Cortex of kidney (tissue), 1 donor: ENCODE measurements at places on chromosomes 3 and 15.

DNA sequence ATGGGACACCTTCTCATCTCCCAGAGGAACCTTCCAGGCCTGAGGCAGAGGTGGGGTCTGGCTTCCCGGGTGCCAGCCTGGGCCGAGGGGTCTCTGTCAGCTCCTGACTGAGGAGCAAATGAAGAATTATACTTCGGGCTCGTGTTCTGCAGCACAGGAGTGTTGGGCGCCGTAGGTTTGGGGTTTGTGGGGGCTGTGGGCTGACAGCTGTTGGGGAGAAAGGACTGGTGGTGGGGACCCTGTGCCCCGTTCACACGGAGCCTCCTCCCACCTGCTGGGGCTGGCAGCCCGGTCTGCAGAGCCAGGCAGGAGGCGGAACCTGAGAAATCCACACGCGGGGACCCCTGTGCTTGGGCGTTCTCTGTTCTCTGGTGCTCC is 59.7 kb downstream of the ADAMTS7 start:
- DNase-seq = no peak

DNA sequence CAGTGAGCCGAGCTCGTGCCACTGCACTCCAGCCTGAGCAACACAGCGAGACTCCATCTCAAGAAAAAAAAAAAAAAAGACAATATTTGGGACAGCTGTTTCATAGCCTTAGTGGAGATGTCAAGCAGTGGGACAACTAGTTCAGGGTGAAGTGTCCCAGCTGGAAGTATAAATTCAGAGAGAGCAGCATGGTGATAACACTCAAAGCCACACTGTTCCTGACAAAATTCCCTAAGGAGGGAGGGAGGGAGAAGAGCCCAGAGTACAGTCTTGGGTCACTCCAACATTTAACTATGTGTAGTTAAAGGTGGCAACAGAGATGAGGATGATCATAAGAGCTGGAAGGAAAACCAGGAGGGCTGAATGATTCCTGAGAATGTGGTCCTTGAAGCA is 21.1 kb upstream of the IP6K2 start:
- no peak for DNase-seq

DNA sequence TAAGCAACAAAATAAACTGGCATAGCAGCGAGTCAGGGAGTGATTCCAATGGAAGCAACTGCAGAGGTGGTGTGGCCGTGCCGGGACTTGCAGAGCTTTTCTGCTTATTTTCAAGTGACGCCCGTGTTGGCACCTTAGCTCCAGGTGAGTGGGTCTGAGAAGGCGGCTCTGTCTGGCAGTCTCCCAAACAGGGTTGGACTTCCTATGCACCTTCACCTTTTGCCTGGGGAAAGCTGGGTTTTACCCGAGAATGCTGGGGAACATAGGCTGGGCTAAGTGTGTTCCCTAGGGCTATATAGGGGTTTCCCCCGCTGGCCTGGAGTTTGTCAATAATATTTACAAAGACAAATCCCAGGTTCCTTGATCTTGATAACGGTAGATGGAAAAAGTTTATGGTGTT is 179.9 kb upstream of the TBL1XR1 start:
- no peak for DNase-seq

DNA sequence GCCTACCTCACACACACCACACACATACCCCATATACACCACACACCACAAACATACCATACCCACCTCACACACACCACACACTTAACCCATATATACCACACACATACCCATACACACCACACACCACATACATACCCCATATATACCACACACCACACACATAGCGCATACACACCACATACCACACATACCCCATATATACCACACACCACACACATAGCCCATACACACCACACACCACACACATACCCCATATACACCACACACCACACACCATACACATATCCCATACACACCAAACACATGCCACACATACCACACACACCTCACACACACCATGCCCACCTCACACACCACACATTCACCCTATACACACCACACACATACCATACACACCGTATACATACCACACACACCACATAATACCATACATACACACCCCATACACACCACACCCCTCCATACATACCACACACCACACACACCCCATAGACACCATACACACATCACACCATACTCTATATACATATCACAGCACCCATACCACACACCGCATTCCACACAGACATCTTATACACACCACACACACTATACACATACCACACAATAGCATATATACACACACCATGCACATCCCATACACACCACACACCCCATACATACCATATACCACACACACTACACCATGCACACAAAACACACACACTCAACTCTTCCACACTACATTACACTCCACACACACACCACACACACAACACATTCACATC is 29.5 kb downstream of the APBA2 start:
- DNase-seq = no peak

- DNase-seq = no peak
Measured at GRCh38 chr3:158106766-158107471, 699 bp upstream of the SHOX2 start.

GRCh38 chr3:58620421-58620820 is 43.2 kb upstream of the FAM107A start:
- no peak for DNase-seq

- no peak for DNase-seq
Measured at GRCh38 chr15:61736790-61737189, 323.5 kb downstream of the VPS13C start.

DNA sequence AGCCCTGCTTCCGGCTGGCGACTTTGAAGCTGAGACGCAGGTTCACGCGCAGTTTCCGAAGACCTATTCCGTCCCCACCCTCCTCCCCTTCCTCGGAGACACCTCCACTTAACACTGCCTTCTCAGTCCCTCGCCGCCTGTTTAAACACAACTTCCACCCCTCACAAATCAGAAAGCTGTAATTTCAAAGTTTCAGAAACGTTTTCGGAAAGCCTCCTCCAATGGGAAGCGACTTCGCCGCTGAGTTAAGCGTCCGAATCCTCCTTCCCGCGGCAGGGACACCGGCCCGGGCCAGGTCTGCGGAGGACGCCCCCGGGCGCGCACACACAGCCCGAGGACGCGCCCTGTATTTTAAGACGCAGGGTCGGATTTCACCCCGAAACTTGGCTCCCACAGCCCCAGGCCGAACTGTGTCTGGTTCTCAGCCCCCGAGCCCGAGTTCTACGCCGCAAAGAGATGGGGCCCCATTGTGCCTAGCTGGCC is 559 bp upstream of the LRRN1 start:
- no peak for DNase-seq

GRCh38 chr3:32502118-32502945 is at the start of gene CMTM6:
Gene CMTM6, minus strand, starts transcription at chr3:32502852. Its CDS starts 107 bp downstream, at chr3:32502745.
- no peak for DNase-seq

DNA sequence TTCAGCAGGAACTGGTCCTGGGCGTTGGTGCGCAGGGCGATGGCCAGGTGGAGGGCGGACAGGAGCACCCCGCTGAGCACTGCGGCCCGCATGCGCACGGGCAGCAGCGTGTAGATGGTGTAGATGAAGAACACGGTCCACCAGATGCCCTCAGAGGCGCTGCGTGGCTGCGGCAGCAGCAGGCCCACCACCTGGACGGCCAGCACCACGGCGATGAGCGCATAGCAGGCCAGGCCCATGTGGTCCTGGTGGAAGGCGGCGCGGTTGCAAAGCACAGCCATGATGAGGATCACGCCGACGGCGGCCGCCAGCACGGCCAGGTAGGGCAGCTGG is 1.5 kb downstream of the ADCY5 start:
- no peak for DNase-seq
